B cell (primary cell): ENCODE measurements at places on chromosomes 12 and 14. TPM values are rescaled to one million over a fixed set of nuclear protein-coding genes. Genes with fewer than 3 reads are reported as not detected.

HOXC13 gene
- not detected in 2 replicates for total RNA-seq

GPR132 gene
- total RNA-seq: 54.5 and 63.2 TPM in 2 replicates

ZDHHC22 gene
- 0.12 TPM in 1 of 2 replicates, not detected in the other for total RNA-seq

TSPAN9 gene
- total RNA-seq: 0.37 and 0.49 TPM in 2 replicates

LBHD2 gene
- not detected in 2 replicates for total RNA-seq

SLC10A1 gene
- not detected in 2 replicates for total RNA-seq

C12orf75 gene
- total RNA-seq: 7.9 and 12.9 TPM in 2 replicates

LRRC74A gene
- total RNA-seq: not detected in 2 replicates

DACT1 gene
- 2.2 and 2.7 TPM in 2 replicates for total RNA-seq

EFS gene
- not detected in 2 replicates for total RNA-seq

TAS2R20 gene
- total RNA-seq: 3.4 and 4.0 TPM in 2 replicates

HVCN1 gene
- total RNA-seq: 216 and 228 TPM in 2 replicates

AHNAK2 gene
- not detected in 2 replicates for total RNA-seq

PRR4 gene
- 1.0 and 1.9 TPM in 2 replicates for total RNA-seq

CLEC9A gene
- total RNA-seq: not detected in 2 replicates

GALNT8 gene
- total RNA-seq: 1.3 and 1.6 TPM in 2 replicates

SHMT2 gene
- 147 and 166 TPM in 2 replicates for total RNA-seq

SRRM4 gene
- total RNA-seq: not detected in 2 replicates

FLVCR2 gene
- total RNA-seq: 1.3 and 1.6 TPM in 2 replicates

ANKS1B gene
- not detected in 2 replicates for total RNA-seq

FGF23 gene
- total RNA-seq: not detected in 2 replicates

PPFIA2 gene
- not detected in 2 replicates for total RNA-seq

ASB2 gene
- 1.00 and 1.5 TPM in 2 replicates for total RNA-seq

PMEL gene
- total RNA-seq: 0.32 and 0.90 TPM in 2 replicates

MBD6 gene
- total RNA-seq: 121 TPM in 2 replicates

DLGAP5 gene
- total RNA-seq: not detected in 2 replicates

SCN8A gene
- total RNA-seq: 1.0 and 1.1 TPM in 2 replicates

PTPN6 gene
- total RNA-seq: 311 and 312 TPM in 2 replicates

PRPH gene
- not detected in 2 replicates for total RNA-seq

TAS2R42 gene
- total RNA-seq: not detected in 2 replicates

EIF2S3B gene
- total RNA-seq: 0.54 and 0.73 TPM in 2 replicates

IFT81 gene
- total RNA-seq: 6.0 and 6.8 TPM in 2 replicates

PARPBP gene
- 5.2 and 6.6 TPM in 2 replicates for total RNA-seq

PTCSC3 gene
- total RNA-seq: not detected in 2 replicates

TESPA1 gene
- 17.8 and 19.0 TPM in 2 replicates for total RNA-seq

PAH gene
- 0.25 TPM in 1 of 2 replicates, not detected in the other for total RNA-seq

ORAI1 gene
- total RNA-seq: 43.2 and 44.2 TPM in 2 replicates

INSM2 gene
- total RNA-seq: not detected in 2 replicates

MED13L gene
- total RNA-seq: 207 TPM in 2 replicates

SLC6A15 gene
- 0.29 and 0.39 TPM in 2 replicates for total RNA-seq

PLXNC1 gene
- 33.6 and 35.2 TPM in 2 replicates for total RNA-seq

RTN1 gene
- total RNA-seq: not detected in 2 replicates

CEBPE gene
- 0.37 TPM in 1 of 2 replicates, not detected in the other for total RNA-seq

CHD8 gene
- 155 and 157 TPM in 2 replicates for total RNA-seq

LRTM2 gene
- total RNA-seq: not detected in 2 replicates

TIMELESS gene
- 44.4 and 46.6 TPM in 2 replicates for total RNA-seq

ADCY4 gene
- total RNA-seq: 5.8 and 7.8 TPM in 2 replicates

FZD10 gene
- total RNA-seq: not detected in 2 replicates

CIPC gene
- total RNA-seq: 46.8 and 47.0 TPM in 2 replicates

OR2AP1 gene
- total RNA-seq: 0.17 TPM in 1 of 2 replicates, not detected in the other

PUS7L gene
- 23.5 and 24.2 TPM in 2 replicates for total RNA-seq

FGF6 gene
- not detected in 2 replicates for total RNA-seq

GOLGA3 gene
- 66.0 and 68.9 TPM in 2 replicates for total RNA-seq

FAM222A gene
- 4.6 and 4.7 TPM in 2 replicates for total RNA-seq
